ENCODE measurements at places on chromosomes 1 and 21. TPM values are rescaled to one million over a fixed set of nuclear protein-coding genes. Genes with fewer than 3 reads are reported as not detected.

BLACAT1 gene
- not detected for total RNA-seq

AVPR1B gene
- not detected for total RNA-seq

KCNA2 gene
- 1.5 TPM for total RNA-seq

KCNE2 gene
- total RNA-seq = not detected

GJC2 gene
- total RNA-seq = 2.6 TPM

SLC1A7 gene
- total RNA-seq = 0.42 TPM

SPATA1 gene
- total RNA-seq = 0.71 TPM

HOOK1 gene
- not detected for total RNA-seq

FNDC5 gene
- total RNA-seq = 0.96 TPM

WDR64 gene
- total RNA-seq = not detected

KCNJ10 gene
- total RNA-seq = 0.16 TPM

ATP1A4 gene
- total RNA-seq = 0.39 TPM

LCE1E gene
- total RNA-seq = not detected

SPRR2F gene
- total RNA-seq = not detected

ERI3 gene
- total RNA-seq = 43.6 TPM

PCSK9 gene
- total RNA-seq = 0.26 TPM

FHL3 gene
- 13.6 TPM for total RNA-seq

SELL gene
- total RNA-seq = 23.0 TPM

LINGO4 gene
- total RNA-seq = not detected

LIPI gene
- not detected for total RNA-seq

BRINP3 gene
- not detected for total RNA-seq

MCM3AP gene
- total RNA-seq = 89.8 TPM

ZNF648 gene
- total RNA-seq = not detected

NUCKS1 gene
- total RNA-seq = 102 TPM

YRDC gene
- total RNA-seq = 16.2 TPM

S100A2 gene
- total RNA-seq = 0.58 TPM

PLD5 gene
- 0.26 TPM for total RNA-seq

TMEM269 gene
- not detected for total RNA-seq

FAM72D gene
- total RNA-seq = not detected

GCSAML gene
- total RNA-seq = 0.51 TPM

KCNT2 gene
- total RNA-seq = 0.93 TPM

ZNF672 gene
- total RNA-seq = 18.6 TPM

USP33 gene
- 97.9 TPM for total RNA-seq

CNR2 gene
- not detected for total RNA-seq

EPHB2 gene
- total RNA-seq = 5.7 TPM

PTPN14 gene
- 47.6 TPM for total RNA-seq

TFF2 gene
- not detected for total RNA-seq

RBM11 gene
- not detected for total RNA-seq

LCE1D gene
- not detected for total RNA-seq

TNFRSF4 gene
- total RNA-seq = 10.7 TPM

DISC1 gene
- 13.0 TPM for total RNA-seq

GATAD2B gene
- 37.4 TPM for total RNA-seq

NLRP3 gene
- total RNA-seq = 11.5 TPM

BCL2L15 gene
- total RNA-seq = 0.87 TPM

TEDDM1 gene
- total RNA-seq = not detected

SPATA21 gene
- total RNA-seq = not detected

MFSD2A gene
- 8.0 TPM for total RNA-seq

LHX8 gene
- total RNA-seq = not detected

GABRD gene
- not detected for total RNA-seq

VAV3 gene
- 11.4 TPM for total RNA-seq

S100A8 gene
- 674 TPM for total RNA-seq

SERPINC1 gene
- not detected for total RNA-seq

HSD3B2 gene
- not detected for total RNA-seq

ARHGEF10L gene
- 37.0 TPM for total RNA-seq

GPA33 gene
- total RNA-seq = 0.29 TPM

Measured in mesenteric fat pad (tissue), 1 donor.